ENCODE measurements at places on chromosomes 6 and 20. TPM values are rescaled to one million over a fixed set of nuclear protein-coding genes. Genes with fewer than 3 reads are reported as not detected.

KCNB1 gene
- total RNA-seq: 1.4 TPM

ZNF311 gene
- 0.85 TPM for total RNA-seq

DUSP15 gene
- total RNA-seq: 7.3 TPM

DNA sequence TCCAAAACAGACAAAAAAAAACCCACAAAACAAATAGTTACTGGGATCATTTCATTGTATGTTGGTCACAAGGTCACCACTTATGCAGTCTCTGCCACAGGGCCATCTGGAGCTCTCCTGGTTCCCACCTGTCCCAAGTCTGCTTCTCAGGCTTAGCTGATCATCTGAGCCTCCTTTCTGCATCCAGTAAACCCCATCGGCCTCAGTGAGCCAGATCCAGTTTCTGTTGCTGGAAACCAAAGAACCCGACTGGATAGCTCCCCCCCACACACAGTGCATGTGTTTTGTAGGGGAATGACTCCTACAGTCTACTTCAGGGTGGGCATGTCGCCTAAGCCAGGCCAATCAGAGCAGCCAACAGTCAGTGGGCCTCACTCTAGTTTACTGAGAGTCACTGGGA, 233.3 kb downstream of the PREX1 start:
- no peak for DNase-seq

- DNase-seq: no peak
Measured at GRCh38 chr6:50711686-50712085, 1.6 kb upstream of the TFAP2D start.

DNA sequence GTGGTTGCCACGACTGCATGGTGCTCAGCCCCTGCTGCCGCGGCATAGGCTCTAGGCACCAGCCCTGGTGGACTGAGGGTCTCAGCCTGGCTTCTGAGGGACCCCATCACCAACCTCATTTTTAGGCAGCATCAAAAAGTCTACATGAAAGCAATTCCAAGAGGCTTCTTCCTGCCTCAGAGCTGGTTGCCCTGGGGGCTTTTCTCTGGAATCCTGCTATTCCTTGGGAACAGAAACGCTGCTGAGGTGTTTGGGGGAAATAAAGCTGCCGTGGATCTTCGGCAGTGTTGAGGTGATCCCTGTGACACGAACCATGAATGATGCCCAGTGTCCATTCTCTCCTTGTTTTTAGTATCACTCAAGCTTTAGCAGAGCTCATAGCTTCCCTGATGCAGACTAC, 148.4 kb upstream of the LRFN2 start:
- DNase-seq: no peak

ZGPAT gene
- 38.4 TPM for total RNA-seq

Measured in spleen (tissue), 13 donors.